Stimulated activated CD4-positive, alpha-beta T cell treated with anti-CD3 and anti-CD28 coated beads, Interleukin-2, amount 100 ng/mL, for 48 hours (primary cell): ENCODE measurements at places on chromosomes 2 and 18.

GRCh38 chr2:227813562-227814353, at the start of gene CCL20:
Gene CCL20, plus strand, starts transcription at chr2:227813842. Its CDS starts 70 bp downstream, at chr2:227813912.
- no peak for DNase-seq

- no peak for DNase-seq
These were observed 82.3 kb upstream of the RND3 start for GRCh38 chr2:150569761-150570160.

DNA sequence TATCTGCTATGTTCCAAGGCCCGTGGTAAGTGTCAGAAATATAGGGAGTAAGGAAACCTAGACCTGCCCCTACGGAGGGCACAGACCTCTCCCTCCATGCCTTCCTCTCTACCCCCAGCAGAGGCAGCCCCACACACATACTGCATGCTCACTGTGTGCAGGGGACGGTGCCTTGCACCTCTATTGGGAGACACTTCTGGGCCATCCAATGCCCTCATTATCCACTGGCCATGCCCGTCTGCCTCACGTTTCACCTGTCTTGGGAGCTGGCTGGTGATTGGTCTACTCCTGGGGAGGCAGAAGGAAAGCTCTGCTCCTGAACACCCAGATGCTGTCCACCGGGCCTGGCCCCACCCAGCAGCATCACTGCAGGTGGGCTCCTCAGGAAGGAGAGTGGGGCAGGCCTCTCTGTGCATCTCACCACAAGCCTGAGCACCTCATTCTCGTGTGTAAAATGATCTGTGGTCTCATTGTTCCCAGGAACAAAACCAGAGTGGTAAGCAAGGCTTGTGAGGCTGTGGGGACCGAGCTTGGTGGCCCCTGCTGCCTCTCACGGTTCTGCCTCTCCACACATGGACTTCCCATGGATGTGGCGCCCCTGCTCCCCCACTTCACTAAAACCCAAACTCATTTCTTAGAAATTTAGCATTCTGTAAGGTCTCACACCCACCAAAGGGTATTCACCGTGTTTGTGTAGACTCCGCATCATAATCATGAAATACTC, 312.5 kb upstream of the HS6ST1 start:
- DNase-seq, result no peak

GRCh38 chr2:41965909-41966295, 81.9 kb upstream of the PKDCC start:
- DNase-seq, result no peak

GRCh38 chr2:74328573-74328972, 14.6 kb downstream of the SLC4A5 start:
- no peak for DNase-seq

GRCh38 chr2:27738349-27739057, 33.0 kb upstream of the MRPL33 start:
- DNase-seq, result no peak

DNA sequence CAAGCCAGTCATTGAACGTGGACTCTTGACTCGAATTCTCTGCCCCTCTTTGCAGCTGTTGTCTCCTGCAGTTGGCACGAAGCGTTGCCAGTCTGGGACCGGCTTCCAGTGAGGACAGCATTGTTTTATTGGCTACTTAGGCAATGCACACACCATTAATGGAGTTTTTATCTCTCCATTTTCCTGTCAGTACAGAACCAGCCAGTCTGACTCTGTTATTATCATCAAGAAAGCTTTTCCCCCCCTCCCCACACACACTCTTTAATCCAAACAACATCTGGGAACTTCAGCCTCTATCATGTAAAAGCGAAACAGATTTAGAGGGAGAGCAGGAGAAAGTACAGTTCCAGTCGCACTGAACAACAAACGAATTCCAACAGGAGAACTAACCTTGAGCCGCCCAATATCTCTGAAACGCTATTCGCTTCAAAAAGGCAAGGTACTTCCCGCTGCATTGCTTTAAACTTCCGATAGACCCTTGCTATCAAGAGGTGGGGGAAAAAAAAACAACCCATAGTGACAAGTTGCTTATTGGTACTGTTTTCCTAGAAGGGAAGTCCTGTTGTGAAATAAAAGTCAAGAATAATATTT, 38.2 kb downstream of the ACVR1 start:
- no peak for DNase-seq

DNA sequence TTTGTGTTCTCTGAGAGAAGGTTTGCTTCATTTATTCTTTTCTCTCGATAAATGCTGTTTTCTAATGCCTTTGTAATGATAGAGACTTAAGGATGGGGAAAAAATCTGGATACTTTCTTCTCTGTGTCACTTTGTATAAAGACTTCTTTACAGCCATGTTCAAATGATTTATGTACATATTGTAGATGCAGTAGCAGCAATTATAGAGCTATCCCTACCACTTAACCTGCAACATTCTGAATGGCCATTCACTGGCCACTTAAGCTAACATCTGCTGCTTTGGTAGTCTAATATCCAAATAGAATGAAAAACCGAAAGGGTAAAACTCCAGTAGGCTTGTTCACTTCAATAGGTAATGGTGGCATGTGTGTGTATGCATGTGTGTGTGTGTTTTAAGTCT, 97.8 kb downstream of the CSRNP3 start:
- DNase-seq, result no peak

DNA sequence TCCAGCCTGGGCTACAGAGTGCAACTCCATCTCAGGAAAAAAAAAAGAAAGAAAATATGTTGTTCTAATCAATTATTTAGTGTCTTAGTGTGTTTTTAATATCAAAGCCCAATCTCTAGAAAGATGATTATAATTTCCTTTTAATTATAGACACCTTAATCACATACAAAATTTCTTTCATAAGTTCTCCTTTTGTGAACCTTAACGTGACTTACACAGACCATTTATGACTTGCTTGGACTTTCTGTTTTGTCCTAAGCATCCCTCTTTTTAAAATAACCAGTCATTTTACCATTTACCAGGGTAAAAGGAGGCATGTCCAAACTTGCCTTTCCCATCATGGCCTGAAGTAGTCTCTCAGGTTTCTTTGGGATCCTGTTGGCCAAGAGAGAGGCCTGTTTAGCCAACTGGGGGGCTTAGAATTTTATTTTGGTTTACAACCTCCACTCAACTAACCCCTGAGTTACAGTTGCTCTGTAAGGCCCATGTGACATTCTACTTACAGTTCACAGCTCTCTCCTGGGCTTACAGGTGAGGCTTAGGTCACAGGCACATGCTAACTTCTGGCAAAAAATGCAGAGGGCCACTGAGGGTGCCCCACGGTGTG, 23.9 kb upstream of the GPR155 start:
- no peak for DNase-seq

DNA sequence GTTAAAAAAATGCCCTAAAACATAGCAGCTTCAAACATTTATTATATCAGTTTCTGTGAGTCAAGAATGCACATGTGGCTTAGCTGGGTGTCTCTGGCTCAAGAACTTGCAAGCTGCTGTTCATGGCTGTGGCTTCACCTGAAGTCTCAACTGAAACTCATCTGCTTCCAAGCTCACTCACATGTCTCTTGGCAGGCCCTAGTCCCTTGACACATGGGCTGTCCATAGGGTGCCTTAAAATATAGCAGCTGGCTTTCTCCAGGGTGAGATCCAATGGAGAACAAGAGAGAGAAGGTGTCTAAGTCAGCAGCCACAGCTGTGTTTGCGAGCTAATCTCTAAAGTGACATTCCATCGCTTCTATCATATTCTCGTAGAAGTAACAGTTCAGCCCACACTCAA, 152.8 kb downstream of the DSEL start:
- no peak for DNase-seq

DNA sequence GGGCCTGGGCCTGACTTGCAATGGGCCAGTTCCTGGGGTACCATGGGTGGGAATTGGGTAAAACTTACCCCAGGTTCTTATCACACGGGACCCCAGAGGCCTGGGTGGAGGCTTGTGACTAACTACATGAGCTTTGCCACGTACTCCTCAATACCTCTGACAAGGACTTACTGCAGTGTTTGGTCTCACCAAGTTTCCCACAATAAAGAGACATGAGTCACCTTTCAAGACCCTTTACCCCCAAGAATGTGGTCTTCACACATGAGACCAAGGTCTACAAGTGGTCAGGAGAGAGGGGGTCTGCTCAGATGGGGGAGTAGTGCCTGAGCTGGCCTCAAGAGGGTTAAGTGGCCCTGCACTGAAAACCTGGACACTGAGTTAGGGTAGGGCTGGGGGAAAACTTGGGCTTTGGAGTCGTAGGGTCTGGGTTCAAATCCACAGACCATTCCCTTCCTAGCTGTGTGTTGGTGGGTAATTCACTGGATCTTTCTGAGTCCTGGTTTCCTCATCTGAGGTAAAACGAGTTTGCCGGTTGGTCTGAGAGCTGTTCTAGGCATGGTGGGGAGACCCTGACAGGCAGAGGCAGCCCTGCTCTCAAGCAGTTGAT, 2.0 kb upstream of the GNLY start:
- no peak for DNase-seq

DNA sequence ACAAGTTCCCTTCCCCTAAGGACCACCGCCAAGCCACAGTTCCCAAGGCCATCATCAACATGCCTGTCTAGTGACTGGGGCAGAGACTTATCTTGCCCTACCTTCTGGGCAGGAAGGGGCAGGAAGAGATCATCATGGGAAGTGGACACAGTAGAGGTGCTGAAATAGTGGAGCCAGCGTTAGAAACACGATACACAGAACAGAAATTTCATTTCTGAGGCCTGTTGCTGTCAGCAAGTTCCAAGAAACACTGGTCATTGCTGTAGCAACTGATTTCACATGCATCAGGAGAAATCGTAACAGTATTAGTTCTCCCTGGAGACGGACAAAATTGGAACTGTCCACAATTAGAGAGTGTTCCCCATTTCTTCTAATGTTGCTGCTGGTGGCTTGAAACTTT, 83.0 kb downstream of the COLEC12 start:
- no peak for DNase-seq

GRCh38 chr2:126664639-126665038, 8.7 kb downstream of the GYPC start:
- no peak for DNase-seq

DNA sequence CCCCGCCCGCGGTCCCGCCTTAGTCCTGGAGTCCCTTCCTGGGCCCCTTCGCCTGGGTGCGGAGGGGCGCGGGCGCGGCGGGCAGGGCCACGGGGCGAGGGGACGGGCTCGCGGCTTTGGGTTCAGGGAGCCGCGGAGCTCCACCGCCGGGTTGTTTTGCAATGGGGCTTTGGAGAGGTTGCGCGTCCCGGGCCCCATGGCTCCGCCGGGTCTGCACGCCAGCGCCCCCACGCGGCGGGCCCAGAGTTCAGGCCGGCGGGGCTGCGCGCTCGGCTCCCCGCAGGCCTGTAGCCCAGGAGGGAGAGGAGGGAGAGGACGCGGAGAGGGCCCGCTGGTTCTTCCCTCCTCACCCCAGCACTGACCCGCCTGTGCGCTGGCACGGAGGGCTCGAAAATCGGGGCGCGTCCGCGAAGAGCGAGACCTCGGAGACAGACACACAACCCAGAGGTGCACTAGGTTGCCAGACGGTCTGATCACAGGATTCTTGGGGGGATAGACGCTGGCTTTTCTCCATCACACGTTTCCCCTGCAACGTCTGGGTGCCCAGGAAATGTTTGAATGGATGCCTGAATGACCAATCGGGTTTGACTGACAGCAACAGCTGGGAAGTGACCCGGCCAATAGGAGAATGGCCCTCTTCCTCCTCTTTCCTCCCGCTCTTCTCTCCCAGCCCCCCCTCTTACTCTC, 4.9 kb upstream of the SIX2 start:
- no peak for DNase-seq

GRCh38 chr2:205776720-205777119, 94.4 kb downstream of the NRP2 start:
- no peak for DNase-seq

DNA sequence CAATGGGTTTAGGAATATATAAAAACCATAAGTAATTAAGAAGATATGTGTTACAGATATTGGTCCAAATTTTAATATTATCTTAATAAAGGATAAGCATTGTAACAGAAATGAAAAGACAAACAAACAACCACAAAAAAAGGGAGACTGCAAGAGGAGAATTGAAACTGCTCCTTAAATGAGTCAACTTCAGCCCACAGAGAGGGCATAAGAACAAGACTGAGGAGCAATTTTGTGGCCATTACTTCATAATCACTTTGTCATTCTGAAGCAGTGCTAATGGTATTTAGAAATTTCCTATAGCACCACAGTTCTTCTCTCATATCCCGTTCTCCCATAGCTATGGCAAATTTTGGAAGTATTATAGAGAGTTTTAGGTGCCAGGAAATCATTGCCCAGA, 193.2 kb upstream of the HNMT start:
- DNase-seq, result no peak

DNA sequence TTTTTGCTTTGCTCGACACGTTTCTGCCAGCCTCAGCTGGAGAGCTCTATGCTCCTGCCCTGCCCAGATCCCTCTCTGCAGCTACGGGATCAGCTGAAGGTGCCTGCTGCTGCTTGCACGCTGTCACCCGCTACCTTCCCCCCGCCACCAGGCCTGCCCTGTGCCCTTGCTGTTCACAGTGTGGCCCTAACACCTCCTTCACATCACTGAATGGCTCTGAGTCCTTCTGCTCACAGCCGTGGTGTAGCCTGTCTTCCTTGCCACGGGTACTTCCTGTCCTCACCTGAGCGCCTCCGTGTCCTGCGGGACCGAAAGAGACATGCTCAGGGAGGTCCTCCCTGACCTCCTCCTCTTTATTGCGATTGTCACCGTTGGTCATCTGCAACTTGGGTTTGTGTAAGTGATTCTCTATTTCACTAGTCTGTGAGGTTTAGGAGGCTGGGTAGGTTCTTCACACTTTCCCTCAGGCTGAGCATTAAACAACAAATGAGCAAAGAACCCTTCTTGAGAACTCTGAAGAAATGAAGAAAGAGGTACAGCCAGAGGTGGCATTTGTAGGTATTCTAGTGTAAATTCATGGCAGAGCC, 127.5 kb downstream of the NCK2 start:
- no peak for DNase-seq
